ENCODE measurements at places on chromosomes 13 and 19. TPM values are rescaled to one million over a fixed set of nuclear protein-coding genes. Genes with fewer than 3 reads are reported as not detected.

DNA sequence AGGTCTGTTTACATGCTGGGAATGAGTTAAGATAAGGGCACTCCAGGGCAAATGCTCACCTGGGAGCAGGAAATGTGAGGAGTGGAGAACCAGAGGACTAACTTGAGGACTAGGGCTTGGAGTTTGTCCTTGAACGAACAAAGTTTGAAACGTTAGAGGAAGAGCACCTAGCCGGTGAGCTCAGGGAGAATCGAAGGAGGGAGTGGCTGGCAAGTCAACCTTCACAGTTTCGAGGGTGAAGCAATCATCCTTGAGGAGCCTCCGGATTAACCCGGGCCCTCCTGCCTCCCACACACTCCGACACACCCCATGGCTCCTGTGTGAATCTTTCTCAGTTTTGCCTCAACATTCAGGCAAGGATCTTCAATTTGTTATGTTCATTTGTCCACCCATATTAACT, 58.6 kb downstream of the LMO7 start:
- H3K36me3 ChIP-seq: no peaks in the 10 kb centered on the region
- H3K27ac ChIP-seq: no peak overlapping the region
- no peaks in the 10 kb centered on the region for H3K4me1 ChIP-seq
- no peak overlapping the region for H3K4me3 ChIP-seq
- no peak for DNase-seq

The C2CD4C gene
- 0.88 TPM for total RNA-seq

The LILRA1 gene
- total RNA-seq: 8.3 TPM

DNA sequence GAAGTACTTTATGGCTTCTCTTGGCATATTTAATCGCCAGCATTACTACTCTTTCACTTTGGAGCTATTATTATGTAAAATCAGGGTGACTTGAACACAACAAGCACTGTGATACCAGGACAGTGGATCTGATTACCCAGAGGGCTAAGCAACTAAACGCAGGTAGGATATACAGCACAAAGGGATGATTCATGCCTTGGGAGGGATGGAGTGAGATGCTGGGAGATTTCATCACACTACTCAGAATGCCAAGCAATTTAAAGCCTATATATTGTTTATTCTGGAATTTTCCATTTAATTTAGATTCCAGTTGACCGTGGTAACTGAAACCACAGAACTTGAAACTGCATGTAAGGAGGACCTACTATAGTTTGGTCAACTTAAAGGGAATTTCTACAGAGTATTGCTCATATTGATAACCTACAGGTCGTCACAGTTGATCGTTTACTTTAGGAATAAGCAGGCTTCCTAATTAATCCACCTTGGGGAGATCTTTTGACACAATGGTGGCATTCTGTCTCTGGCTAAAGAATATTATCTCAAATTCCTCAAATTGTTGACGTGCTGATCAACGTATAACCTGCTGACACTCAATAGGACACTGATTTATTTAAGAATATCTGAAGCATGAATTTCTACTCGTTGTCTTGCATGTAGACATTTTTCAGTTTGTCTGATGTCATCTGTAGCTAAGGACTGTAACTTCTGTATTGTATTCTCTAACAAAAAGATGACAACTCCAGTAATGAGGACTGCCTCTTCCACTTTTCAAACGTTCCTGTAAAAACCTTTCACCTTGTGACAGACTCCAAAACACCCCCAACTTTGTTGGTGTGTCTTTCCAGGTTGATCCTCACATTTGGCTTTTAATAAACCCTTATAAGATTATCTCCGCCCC, 254.2 kb downstream of the GPC5 start:
- no peak overlapping the region for H3K4me3 ChIP-seq
- no peak overlapping the region for H3K27ac ChIP-seq
- DNase-seq: no peak

DNA sequence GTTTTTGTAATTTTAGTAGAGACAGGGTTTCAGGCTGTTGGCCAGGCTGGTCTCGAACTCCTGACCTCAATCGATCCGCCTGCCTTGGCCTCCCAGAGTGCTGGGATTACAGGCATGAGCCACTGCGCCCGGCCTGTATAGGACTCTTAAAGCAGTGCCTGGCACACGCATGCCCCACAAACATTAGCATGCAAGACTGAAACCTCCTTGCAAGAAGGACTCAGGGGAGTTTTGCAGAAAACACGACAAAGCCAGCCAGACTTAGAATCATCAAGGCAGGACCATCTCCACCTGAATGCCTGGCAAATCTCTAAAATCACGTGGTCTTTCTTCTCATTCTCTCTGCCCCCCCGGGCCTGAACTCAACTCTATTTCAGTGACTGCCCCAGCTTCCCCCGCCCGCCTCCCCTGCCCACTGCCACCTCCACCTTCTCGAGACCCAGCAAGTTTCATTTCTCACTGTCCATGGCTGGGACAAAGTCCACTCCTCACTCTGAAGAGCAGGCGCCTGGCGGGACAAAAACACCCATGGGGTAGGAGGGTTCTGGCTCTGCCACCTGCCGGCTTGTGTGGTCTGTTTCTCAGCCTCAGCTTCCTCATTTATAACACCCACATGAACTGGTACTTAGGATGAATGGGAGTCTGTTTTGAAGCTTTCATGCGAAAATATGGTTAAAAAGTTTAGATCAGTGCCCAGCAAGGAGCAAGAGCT, 2.4 kb downstream of the TICAM1 start:
- H3K36me3 ChIP-seq: no peaks in the 10 kb centered on the region
- H3K4me1 ChIP-seq: no peaks in the 10 kb centered on the region
- no peaks in the 10 kb centered on the region for H3K27me3 ChIP-seq
- no peak for DNase-seq
- no peak overlapping the region for H3K27ac ChIP-seq

The MBD3L2 gene
- total RNA-seq: not detected

The GIPC1 gene
- total RNA-seq: 94.9 TPM

GRCh38 chr13:100984085-100984705, 309.6 kb upstream of the TMTC4 start:
- no peak for DNase-seq
- H3K4me1 ChIP-seq: no peaks in the 10 kb centered on the region
- H3K27me3 ChIP-seq: no peaks in the 10 kb centered on the region
- H3K27ac ChIP-seq: no peak overlapping the region
- no peak overlapping the region for H3K4me3 ChIP-seq
- no peaks in the 10 kb centered on the region for H3K36me3 ChIP-seq

The HIF3A gene
- total RNA-seq: 315 TPM

The C19orf33 gene
- 91.8 TPM for total RNA-seq

DNA sequence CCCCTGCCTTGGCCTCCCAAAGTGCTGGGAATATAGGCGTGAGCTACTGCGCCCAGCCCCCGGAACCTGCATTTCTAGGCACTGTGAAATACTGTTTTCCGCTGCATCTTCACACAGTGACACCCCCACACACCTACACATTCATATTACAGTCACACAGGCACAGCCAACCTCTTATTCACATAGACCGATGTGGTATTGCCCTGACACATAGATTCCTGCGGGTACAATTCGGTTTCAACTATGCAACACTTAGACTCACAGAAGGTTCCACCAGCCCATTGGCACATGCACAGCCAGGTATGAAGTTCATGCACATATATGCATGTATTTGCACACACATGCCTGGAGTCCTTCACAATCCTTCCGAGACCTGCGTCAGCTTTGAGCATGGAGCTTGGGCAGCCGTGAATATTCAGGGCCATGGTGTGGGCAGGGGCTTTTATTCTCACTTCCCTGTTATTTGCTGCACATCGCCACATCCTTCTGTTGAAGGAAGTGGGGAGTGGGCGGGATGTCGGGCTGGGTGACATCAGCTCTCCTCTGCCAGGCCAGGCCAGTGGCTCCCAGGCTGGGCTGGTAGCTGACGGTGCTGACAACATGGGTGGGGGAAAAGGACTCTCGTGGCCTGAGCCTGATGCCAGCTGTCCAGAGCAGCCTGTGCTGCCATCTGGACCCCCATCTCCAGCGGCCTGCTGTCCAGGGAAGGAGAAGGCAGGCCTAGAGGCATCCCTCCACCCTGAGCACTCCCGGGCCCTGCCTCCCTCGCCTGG, 5.4 kb upstream of the CDC37 start:
- H3K4me1 ChIP-seq: no peaks in the 10 kb centered on the region
- DNase-seq: no peak

DNA sequence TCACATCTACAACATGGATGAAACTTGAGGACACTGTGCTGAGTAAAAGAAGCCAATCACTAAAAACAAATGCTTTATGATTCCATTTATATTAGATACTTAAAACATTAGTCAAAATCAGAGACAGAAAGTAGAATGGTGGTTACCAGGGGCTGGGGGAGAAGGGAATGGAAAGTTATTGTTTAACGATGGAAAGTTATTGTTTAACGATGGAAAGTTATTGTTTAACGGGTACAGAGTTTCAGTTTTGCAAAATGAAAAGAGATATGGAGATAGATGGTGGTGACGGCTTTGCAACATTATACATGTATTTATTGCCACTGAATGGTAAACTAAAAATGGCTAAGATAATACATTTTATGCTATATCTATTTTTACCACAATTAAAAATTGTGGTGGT, 160.6 kb downstream of the TUBA3C start:
- H3K27ac ChIP-seq: no peak overlapping the region
- no peak for DNase-seq
- no peaks in the 10 kb centered on the region for H3K27me3 ChIP-seq

- no peak overlapping the region for H3K27ac ChIP-seq
- no peak overlapping the region for H3K4me3 ChIP-seq
- H3K27me3 ChIP-seq: no peaks in the 10 kb centered on the region
- H3K4me1 ChIP-seq: no peaks in the 10 kb centered on the region
Measured at GRCh38 chr19:46381756-46382345, 31.5 kb downstream of the CCDC8 start.

- H3K27ac ChIP-seq: peak overlapping the region; percentile 24
- no peaks in the 10 kb centered on the region for H3K27me3 ChIP-seq
- no peaks in the 10 kb centered on the region for H3K4me1 ChIP-seq
- no peak overlapping the region for H3K4me3 ChIP-seq
Measured at GRCh38 chr19:33268162-33268991, 34.0 kb downstream of the CEBPA start.

- no peak overlapping the region for H3K27ac ChIP-seq
- no peaks in the 10 kb centered on the region for H3K36me3 ChIP-seq
- no peak for DNase-seq
Measured at GRCh38 chr13:41384749-41385503, 72.4 kb upstream of the RGCC start.

DNA sequence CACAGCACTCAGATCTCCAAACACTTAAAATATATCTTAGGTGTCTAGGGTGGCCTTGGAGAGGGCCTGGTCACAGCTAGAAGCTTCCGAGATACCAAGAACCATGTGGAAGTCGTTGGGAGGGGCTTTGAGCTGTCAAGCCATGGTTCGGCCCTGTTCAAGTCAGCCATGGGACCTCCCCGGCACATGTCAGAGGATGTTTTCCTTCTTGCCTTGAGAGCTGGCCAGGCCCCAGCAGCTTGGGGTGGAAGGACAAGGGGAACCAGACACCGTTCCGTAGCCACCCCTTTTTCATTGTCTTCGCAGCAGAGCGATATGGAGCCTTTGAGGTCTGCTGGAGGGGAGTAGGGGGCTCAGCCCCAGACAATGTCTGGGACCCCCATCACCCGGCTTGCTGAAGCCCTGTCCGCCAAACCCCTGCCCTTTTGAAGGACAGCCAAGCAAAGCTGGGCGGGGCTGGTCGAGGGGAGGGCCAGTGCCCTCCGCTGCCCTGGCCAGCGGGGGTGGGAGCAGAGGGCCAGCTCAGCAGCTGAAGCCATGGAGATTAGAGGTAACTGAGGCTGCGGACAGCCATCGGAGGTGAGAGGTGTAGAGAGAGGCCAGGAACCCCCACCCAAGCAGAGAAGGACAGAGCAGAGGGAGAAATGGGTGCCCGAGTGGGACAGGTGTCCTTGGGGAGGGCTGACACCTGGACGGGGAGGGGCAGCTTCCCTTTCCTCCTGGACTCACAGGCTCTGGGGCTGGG, 435 bp downstream of the KLK11 start:
- H3K4me3 ChIP-seq: no peak overlapping the region
- no peak for DNase-seq
- no peaks in the 10 kb centered on the region for H3K36me3 ChIP-seq
- H3K27ac ChIP-seq: no peak overlapping the region
- H3K4me1 ChIP-seq: no peaks in the 10 kb centered on the region

The SLC8A2 gene
- 0.26 TPM for total RNA-seq

DNA sequence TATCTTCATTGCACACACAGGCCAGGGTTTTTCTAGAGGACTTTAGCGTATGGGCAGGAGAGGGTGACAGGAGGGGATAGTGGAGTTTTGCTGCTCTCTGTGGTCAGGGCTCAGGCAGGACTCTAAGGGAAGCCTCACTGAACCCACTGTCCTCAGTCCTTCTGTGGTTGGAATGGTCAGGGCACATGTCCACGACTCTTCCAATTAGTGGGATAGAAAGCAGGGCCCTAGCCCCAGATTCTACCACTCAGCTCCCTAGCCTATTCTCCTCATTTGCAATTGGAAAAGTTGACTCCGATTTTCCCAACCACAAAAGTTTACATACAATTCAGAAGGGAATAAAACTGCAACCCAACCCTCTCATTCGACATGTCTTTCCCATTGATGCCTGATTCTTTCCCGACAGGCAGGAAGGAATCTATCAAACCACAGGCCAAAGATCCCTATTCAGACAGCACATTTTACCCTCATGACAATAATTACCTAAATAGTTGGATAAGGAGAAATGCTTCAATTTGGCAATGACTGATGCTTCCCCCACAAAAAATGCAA, 38.2 kb downstream of the TGDS start:
- no peaks in the 10 kb centered on the region for H3K27me3 ChIP-seq
- H3K4me1 ChIP-seq: no peaks in the 10 kb centered on the region
- DNase-seq: no peak

- H3K36me3 ChIP-seq: no peaks in the 10 kb centered on the region
- peaks cover 8% of the 10 kb centered on the region for H3K4me1 ChIP-seq
- no peak for DNase-seq
- no peak overlapping the region for H3K4me3 ChIP-seq
- H3K27me3 ChIP-seq: no peaks in the 10 kb centered on the region
- no peak overlapping the region for H3K27ac ChIP-seq
Measured at GRCh38 chr19:46205183-46205984, 24.2 kb upstream of the IGFL1 start.

DNA sequence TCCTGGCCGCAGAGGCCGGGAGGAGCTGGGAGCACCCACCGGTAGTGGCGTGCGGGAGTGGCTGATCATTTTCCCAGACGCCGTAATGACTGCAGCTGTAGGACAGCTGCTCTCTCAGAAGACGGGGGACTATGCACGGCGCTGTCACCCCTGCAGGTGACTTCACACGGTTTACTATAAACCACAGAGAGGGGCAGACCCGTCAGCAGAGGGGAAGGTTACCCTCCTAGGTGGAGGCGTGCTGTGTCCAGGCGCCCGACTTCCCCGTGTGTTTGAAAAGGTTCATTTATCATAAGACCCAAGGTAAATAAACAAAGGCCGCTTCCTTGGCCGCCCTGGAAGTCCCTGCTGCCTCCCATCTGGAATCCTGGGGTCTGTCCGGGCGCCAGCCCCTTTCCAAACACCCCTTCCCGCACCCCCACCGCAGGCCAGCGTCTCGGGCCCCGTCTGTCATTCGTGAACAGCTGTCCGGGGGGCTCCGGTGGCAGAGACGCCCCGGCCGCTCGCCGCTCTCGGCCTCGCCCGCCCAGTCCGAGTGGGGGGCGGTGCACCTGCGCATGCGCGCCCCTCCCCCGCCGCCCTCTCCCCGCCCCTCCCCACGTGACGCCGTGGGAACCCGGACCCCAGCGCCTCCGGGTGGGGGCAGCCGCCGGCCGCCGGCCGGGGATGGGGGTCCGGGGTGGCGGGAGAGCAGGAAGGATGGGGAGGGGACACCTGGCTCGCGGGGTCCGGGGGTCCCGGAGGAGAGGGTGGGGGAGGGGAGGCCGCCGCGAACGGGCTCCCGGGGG, 915 bp downstream of the SHC2 start:
- H3K27me3 ChIP-seq: no peaks in the 10 kb centered on the region
- H3K4me3 ChIP-seq: peak overlapping the region; percentile 60
- peak; percentile 77 for DNase-seq
- no peaks in the 10 kb centered on the region for H3K36me3 ChIP-seq

The TNFRSF19 gene
- 56.6 TPM for total RNA-seq

All from lung (tissue), 17 donors.